ENCODE measurements at places on chromosomes 6 and 20. TPM values are rescaled to one million over a fixed set of nuclear protein-coding genes. Genes with fewer than 3 reads are reported as not detected.

The MUC21 gene
- total RNA-seq = not detected

The MCHR2 gene
- not detected for total RNA-seq

The BACH2 gene
- 55.6 TPM for total RNA-seq

The GINS1 gene
- 32.9 TPM for total RNA-seq

The DHX16 gene
- total RNA-seq = 44.0 TPM

The SCGN gene
- total RNA-seq = not detected

The STMN3 gene
- total RNA-seq = 16.2 TPM

The HLA-DMA gene
- 9.9 TPM for total RNA-seq

The TP53TG5 gene
- not detected for total RNA-seq

The KCNG1 gene
- 4.3 TPM for total RNA-seq
